ENCODE measurements at places on chromosomes 3 and 15.

- no peak for DNase-seq
These were observed 90.2 kb upstream of the KCNMB2 start for GRCh38 chr3:178446059-178446458.

- DNase-seq: no peak
These were observed 438.4 kb upstream of the THBS1 start for GRCh38 chr15:39142500-39142899.

DNA sequence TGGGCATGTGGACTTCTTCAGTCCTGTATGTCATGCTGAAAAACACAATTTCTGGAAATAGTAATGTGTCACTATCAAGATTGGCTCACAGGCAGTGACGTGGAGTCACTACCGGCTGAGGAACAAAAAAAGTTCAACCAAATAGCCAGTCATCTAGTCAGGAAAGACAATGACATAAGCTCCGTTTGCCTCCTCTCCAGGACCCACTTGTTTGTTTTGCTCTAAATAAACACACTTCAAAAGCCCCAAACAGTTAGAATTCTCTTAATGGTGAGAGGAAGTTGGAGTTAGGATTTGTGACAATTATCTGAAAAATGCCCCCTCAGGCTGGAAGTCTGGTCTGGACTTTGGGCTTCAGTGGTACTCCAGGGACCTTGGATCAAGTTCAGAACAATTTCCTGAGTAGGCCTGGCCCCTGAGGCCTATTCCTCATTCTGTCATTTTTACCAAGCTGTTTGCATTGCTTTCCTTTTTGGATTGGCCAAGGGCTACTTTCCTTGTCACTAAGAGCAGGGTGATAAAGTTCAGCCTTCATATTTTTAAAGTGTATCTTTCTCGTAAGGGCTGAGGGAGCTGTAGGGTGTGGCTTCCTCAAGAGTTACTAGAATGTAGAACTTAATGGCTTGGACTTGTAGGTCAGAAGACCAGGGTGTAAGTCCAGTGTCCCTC, 98.9 kb downstream of the EOMES start:
- DNase-seq: no peak

- DNase-seq: no peak
These were observed 11.3 kb downstream of the GTF2E1 start for GRCh38 chr3:120753810-120754209.

DNA sequence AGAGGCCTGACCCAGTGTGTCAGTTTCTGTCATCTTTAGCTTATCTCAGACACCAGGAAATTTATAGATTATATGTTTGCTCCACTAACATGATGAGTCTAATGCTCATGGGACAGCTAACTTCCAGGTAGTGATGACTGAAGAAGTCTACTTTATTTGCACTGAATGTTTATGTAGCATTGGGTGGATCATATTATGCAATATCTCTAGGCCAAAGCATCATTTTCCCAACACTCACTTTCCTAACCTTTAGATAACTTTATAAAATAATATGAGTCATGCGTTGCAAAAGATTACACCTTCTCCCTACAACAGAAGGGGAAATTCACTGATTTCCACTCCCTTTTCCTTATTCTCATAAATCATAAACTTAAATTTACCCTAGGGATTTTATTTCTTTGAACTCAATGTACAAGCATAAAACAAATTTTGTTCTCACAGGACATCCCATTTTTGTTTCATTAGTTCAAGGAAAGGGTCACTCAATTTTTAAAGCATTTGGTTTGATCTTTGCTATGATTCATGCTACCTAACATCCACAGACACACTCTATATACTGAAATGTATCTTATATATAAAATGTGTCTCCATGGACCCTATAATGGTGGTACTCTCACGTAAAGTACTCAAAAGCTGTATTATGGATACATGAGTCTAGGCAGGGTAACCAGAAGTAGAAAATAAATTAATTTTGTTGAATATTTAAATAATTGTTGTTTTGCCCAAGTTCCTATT, 225.2 kb downstream of the WDR72 start:
- no peak for DNase-seq
